Endodermal cell (in vitro differentiated cells): ENCODE measurements at places on chromosomes 11 and 22. TPM values are rescaled to one million over a fixed set of nuclear protein-coding genes. Genes with fewer than 3 reads are reported as not detected.

GRCh38 chr11:66858939-66859685 is 2.2 kb downstream of the LRFN4 start:
- no peak for DNase-seq

DNA sequence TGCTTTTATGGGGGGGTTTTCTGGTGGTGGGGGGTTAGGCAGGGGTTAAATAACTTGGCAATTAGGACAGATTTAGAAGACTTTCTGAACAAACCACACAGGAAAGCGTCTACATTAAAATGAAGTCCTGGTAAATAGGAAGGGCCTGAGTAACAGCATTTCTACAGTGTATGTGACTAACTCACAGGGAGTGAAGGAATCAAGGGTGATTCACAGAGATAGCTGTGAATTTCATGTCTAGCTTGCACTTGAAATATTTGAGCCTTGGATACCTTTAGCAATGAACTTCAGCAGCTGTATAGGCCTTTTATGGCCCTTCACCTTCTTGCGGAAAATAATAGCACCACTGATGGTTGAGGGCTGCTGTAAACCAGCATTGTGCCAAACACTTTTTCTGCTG is 26.1 kb upstream of the LDHA start:
- no peak for DNase-seq

The ACTN3 gene
- total RNA-seq = 1.7 and 1.8 TPM in 2 replicates

The FAM111B gene
- total RNA-seq = 5.2 to 25.2 TPM (median 23.1 TPM) in 3 replicates

- no peak for DNase-seq
Observed at GRCh38 chr22:40006641-40007040, 11.9 kb downstream of the FAM83F start.
